Spinal cord (tissue), 10 donors: ENCODE measurements at places on chromosomes 1 and 21.
A peak's percentile ranks its signal among the peaks of the same experiment; 100 is the strongest.

DNA sequence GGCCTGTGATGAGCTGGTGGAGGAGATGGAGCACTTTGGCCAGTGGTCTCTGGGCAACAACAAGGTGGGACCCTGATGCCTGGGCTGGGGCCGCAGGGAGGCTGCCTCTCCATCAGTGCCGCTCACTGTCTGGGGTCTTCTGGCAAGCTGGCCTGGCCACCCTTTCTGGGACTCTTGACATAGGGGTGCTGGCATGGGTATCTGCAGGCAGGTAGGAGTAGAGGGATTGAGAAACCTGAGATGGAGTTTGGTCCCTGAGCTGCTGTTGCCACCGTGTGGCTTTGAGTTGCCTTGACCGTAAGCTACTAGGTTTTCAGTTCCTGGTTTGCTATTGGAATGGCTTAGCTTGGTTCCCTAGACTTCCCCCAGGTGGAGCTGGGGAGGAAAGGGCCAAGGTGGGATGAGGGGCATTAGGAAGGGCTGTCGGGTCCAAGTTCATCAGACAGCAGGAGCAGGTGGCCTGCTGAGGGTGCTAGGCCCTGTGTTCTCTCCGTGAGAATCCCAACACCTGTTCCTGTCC lies 13.2 kb upstream of the MFN2 start:
- DNase-seq, result peak; percentile 32

DNA sequence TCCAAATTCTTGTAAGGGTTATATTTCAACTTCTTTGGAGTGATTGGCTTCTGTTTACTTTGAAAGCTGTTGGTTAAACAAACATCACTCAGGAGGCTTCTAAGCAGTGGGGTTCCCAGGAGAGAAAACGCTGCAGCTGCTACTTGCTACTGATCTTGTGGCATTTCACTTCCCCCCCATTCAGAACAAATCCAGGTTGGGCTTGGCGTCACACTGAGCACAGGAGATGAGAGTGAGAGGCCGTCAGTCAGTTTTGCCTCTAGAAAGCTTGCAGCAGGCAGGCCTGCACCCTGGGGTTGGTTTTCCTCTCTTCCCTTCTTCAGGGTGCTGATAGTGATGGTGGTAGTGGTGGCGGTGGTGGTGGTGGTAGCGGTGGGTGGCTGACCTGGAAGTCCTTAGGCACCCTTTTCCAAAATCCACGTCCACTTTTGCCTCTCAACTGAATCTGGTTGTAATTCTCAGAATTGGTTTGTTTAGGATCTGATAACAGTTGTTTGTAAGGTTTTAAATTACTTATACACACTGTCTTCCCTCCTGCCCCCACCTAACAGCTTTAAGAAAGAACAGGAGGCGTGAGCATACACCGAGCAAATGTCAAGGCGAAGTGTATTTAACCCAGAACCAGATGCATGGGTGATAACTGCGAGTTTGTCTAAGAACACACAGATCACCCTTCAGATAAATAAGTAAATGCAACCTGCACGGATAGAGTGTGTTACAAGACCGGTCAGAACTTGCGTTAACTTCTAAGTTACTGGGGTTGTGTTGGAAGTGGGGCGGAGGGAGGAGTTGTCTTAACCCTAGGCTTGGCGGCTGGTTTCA lies 3.2 kb upstream of the PROX1 start:
- DNase-seq, result no peak

DNA sequence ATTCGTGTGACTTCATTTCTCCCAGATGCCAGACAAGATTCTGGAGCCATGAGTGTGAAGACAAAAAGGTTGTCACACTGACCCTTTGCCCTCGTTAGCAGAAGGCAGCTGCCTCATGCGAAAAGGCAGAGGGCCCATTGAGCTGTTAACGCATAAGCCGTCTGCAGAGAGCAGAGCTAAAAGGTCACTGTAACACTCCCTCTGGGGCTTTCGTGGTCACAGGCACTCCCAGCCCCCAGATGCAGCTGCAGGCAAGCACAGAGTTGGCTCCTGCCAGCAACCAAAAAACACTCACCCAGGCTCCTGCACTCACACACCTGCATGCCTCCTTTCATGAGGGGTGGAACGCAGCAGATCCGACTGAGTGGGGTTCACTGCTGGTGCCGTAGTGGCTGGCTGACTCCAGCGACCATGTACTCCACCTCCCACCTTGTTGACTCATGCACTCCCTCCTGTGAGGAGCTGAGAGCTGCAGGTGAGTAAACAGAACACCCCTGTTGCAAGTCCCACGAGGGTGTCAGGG lies 287.5 kb downstream of the SMYD3 start:
- DNase-seq, result no peak

DNA sequence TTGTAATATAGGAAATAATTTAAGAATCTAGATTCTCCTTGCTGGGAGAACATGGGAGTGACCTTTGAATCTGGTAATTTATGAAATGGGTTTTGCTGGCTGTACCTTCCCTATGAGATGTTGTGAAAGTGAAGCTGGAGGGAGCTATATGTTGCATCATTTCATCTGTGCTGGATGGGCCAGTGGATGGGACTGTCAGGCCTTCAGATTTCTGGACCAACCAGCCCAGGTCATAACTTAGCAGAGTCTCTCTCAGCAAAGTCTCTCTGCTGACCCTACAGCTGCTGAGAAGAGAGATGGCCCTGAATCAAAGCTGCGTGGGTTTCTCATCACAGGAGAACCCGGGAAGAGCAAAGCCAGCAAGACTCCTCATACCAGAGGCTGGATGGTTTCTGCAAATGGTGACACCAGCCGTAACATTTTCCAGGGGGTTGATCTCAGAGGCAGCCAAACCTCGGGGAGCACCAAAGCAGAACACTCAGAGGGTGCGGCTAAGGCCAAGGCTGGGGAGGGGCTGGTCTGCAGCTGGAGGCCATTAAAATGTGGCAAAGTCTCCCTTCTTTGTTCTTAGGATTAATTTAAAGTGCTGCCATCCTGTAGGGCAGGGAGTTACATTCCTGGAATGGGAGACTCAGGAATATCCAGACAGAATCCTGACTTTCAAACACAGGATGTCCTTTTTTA lies 18.2 kb upstream of the PTGFRN start:
- no peak for DNase-seq

DNA sequence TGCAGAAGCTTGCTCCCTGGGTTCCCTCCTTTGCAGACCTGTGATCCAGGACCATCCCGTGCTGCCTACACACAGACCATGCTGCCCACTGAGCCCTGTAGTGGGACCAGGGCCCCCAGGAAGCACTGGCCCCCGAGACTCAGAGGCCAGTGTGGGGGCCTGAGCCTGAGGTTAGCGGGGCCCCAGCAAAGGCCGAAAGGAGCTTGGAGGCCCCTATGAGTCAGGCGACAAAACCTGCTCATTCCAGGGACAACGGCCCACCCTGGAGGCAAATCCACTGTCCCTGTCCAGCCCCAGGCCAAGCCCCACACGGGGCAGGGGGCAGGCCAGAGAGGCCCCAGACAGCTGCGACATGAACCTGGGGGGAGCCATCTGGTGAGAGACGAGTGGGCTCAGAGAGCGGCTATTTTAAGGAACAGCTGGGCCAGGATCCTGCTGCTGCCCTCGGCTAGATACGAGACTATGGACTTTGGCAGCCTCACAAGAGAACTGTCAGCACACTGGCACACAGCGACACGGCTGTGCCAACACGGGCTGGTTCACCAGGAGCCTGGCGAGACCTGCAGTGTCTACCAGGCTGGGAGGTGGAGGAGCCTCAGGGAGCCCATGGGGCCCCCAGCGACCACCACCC lies 74.7 kb downstream of the ARHGEF16 start:
- peak; percentile 65 for DNase-seq

DNA sequence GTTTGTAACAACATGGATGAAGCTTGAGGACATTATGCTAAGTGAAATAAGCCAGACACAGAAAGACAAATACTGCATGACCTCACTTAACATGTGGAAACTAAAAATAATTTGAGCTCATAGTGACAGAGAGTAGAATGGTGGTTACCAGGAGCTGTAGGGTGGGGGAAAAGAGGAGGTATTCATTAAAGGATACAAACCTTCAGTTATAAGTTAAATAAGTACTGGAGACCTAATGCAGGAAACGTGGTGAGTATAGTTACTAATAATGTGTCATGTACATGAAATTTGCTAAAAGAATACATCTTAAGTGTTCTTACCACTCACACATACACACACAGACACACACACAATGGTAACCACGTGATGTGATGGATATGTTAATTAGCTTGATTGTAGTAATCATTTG lies 86.7 kb downstream of the NGF start:
- no peak for DNase-seq

GRCh38 chr1:27108588-27108987 lies 46.3 kb downstream of the SLC9A1 start:
- DNase-seq, result no peak

- no peak for DNase-seq
Observed at GRCh38 chr1:224377676-224378006, 21.0 kb downstream of the CNIH4 start.

- no peak for DNase-seq
Observed at GRCh38 chr1:169630006-169630405, at the start of gene SELP. Gene SELP, minus strand, starts transcription at chr1:169630124. Its CDS starts 50 bp downstream, at chr1:169630074.

GRCh38 chr1:62437273-62437940 lies 558 bp downstream of the USP1 start:
- no peak for DNase-seq

GRCh38 chr1:42320708-42321107 lies 14.3 kb downstream of the FOXJ3 start:
- DNase-seq, result no peak

DNA sequence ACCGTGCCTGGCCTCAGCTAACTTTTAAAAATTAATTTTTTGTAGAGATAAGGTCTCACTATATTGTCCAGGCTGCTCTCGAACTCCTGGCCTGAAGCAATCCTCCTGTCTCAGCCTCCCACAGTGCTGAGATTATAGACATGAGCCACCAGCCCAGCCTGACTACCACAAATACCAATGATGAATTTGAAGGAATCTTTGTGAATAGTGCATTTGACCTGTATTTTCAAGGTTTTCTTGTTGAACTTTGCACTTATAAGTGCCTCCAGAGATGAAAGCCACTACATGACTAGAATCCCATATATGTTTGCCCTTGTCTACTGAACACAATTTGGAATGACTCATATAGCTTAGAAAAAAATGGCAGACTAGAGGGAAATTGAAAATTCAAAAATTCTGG lies 297.3 kb downstream of the NFIA start:
- no peak for DNase-seq

GRCh38 chr1:221315330-221315729 lies 426.6 kb downstream of the DUSP10 start:
- DNase-seq, result no peak

- no peak for DNase-seq
Observed at GRCh38 chr1:228862542-228863505, 127.5 kb downstream of the RHOU start.

- DNase-seq, result no peak
Observed at GRCh38 chr1:7608628-7609305, 162.3 kb upstream of the VAMP3 start.

DNA sequence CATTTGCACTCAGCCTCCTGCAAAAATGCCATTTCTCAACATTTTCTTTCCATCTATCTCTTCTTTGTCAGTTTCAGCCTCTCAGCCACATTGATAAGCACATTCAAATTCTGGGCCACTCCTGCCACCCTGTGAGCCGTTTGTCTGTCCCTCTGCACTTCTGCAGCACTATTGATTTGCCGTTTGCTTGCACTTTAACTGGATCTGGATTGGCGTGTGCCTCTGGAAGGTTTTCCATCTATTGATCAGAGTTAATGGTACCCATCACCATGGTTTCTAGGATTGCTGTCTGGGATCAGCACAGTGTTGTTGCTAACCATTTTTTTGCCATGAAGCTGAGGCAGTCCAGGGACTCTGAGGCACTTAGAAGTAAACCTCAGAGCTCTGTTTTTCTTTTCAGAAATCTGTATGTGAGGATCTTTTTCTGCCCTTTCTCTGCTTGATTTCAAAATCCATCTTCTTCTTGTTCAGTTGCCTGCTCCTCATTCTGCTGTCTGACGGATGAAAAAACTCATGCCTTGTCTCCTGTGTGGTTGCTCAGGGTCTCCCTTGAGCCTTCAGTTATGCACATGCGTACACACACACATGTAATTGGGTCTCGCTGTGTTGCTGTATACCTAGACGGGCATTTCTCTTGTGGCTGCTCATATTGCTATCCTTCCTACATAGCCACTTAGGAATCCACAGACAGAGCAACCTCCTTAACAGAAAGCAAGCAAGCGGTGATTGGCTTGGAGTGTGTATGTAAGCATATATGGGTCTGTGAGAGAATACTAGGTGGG lies 67.9 kb downstream of the NOS1AP start:
- no peak for DNase-seq

GRCh38 chr1:14767075-14767474 lies 168.6 kb downstream of the KAZN start:
- DNase-seq, result no peak

GRCh38 chr1:33943978-33944377 lies 80.1 kb downstream of the HMGB4 start:
- no peak for DNase-seq

DNA sequence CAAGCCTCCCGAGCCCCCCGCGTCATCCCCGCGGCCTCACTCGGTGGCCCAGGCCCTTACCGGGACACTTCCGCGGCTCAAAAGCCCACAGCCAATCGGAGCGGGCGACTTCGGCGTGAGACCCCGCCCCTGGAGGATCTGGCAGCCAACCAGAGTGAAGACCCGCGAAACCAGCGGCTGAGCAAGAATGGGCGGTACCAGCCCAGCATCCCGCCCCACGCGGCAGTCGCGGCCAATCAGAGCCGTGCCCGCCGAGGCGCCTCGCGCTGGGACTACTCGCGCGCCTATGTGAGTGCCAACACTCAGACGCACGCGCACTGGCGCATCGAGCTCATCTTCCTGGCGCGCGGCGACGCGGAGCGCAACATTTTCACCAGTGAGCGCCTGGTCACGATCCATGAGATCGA lies 22.5 kb downstream of the DISP3 start:
- no peak for DNase-seq

GRCh38 chr1:201506092-201506491 lies 831 bp downstream of the CSRP1 start:
- no peak for DNase-seq

- DNase-seq, result no peak
Observed at GRCh38 chr1:243977094-243977493, 74.0 kb upstream of the ZBTB18 start.

DNA sequence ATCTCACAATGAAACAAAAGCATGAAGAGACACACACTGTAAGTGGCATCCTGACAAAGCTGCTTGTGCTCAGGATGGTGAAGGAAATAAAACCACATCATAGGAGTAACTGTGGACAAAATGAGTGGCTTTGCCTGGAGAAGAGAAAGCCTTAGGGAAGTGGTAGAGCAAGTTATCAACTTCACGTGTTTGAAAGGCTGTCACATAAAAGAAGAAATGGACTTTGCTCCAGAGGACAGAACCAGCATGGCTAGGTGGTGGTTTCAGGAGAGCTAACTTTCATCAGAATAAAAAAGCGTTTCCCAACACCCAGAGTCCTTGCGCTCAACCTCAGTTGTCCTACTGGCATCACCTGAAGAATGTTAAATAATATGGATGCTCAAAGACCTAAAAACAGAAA lies 139.9 kb downstream of the SETD4 start:
- no peak for DNase-seq
